ENCODE measurements at places on chromosomes 12 and 14. TPM values are rescaled to one million over a fixed set of nuclear protein-coding genes. Genes with fewer than 3 reads are reported as not detected.

DNA sequence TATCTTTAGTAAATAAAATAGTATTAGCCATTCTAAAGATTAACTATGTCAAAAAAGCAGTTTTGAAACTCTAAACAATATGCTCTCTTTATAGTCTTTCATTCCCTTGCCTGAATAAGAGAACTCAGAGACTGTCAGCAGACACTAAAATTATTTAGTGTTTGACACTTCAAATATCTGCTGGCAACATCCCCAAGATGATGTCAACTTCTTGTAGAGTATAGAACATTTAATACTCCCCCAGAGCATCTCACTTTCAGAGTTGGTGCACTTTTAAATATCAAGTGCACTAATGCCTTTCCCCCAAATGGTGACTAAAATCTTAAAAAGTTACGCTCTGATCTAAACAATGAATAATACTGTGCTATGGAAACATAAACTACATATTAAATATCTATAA is 374.9 kb downstream of the SLC6A15 start:
- no peak for DNase-seq

The SLC4A8 gene
- 1.1 TPM for polyA plus RNA-seq

DNA sequence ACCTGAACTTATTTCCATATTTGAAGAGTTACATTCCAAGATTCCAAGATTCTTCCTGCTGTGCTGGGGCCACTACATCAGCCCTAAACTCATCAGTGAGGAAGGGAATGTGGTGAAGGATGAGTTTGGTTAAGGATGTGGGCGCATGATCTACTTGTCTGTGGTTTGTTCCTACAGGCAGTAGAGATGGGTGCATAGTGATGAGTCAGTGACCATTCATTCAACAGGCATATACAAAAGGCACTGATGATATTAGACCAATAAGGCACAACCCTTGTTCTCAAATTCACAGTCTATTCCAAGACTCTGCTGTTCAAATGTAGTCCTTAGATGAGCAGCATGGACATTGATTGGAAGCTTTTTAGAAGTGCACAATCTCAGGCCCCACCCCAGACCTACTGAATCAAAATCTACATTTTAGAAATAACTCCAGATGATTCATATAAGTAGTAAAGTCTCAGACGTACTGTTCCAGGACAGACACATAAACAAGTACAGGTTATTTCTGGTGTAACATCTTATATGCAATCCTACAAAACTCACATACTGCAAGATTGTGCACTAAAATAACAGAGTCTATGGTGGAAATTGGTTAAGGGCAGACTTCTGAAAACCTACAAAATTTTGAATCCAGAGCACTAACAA is 47.7 kb upstream of the MAP3K9 start:
- no peak for DNase-seq

DNA sequence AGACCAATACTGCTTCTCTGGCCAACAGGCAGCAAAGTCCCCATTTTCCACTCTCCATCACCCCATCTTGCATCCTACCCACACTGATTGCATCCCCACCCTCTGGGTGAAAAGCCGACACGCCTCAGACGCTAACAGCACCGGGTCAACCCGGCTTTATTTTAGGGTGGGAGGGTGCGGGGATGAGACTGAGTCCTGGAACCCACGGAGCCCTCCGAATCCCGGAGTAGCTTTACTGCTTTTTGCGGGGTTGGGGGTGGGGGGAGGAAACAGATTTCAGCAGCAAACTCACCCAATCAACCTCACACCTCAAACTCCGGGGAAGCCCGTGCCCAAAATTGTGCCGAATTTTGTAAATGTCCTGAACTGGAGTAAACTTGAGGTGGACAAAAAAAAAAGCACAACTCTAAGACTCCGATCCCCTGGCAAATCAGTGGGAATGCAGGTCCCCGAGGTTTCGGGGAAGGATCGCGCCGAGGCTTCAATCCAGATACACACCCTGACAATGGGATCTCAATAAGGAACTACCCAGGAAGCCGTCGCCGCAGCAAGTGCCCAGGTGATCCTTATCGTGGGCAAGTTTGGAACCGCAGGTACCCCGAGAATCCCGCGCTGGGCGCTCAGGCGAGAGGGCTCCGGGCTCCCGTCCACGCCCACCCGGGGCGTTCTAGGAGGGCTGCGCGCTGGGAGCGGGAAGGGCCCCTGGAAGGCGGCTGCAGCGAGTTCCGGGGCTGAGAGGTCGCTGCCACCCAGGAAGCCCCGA is 1.1 kb downstream of the GCH1 start:
- DNase-seq: no peak

The ADCY6 gene
- polyA plus RNA-seq: 14.1 TPM

DNA sequence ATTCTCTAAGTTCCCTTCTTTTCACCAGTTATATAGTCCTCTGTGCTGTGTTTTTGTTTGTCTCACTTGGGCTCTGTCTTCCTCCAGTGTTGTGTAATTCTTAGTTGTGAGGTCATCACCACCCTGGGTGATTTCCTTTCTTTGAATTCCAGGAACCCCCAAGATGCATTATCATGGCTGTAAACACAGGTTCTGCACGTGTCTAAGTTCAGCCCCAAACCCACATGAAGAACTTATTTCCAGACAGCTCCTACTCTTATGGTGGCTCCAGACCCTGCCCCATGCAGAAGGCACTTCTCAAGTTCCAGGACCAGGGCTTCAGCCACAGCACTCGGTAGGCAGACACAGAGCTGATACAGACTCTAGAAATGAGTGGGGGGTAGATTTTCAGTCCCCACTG is 560.5 kb downstream of the BCL11B start:
- DNase-seq: no peak

GRCh38 chr12:50533203-50533584 is 28.4 kb downstream of the DIP2B start:
- no peak for DNase-seq

DNA sequence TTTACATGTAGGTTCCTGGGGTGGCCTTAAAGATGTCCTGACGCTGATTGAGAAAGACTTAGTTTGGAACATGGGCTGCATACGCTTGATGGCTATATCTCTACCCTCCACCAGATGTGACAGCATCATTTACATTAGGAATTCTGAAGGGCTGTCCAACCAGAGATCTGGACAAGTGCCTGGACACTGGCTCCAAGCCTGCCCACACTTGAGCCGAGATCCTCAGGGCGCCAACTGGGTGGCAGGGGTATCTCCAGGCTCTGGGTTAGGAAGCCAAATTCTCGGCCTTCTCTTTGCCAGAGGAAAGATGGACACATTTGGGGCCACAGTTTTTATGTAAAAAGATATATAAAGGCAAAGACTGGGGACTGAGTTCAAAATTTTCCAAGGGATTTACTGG is 246.3 kb downstream of the NTF3 start:
- no peak for DNase-seq

DNA sequence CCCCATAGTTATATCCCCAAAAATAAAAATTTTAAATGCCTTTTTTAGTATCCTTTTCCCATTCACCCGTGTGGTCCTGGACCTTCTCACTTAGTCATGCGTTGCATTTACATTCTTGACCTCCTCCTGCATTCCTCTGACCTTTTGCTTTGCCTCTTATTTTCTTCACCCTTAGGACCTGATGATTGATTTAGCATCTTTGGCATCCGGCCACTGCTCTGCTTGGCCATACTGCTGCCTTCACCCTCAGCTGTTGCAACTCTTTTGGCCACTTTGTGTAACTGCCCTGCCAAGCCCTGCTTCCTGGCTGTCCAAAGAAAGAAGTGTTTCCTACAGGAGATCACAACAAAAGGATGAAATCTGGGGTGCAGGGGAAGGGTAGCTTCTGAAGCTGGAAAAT is 48.8 kb upstream of the SLC38A4 start:
- no peak for DNase-seq

All from small intestine (tissue), 16 donors.